ENCODE measurements at places on chromosomes 6 and 20.

DNA sequence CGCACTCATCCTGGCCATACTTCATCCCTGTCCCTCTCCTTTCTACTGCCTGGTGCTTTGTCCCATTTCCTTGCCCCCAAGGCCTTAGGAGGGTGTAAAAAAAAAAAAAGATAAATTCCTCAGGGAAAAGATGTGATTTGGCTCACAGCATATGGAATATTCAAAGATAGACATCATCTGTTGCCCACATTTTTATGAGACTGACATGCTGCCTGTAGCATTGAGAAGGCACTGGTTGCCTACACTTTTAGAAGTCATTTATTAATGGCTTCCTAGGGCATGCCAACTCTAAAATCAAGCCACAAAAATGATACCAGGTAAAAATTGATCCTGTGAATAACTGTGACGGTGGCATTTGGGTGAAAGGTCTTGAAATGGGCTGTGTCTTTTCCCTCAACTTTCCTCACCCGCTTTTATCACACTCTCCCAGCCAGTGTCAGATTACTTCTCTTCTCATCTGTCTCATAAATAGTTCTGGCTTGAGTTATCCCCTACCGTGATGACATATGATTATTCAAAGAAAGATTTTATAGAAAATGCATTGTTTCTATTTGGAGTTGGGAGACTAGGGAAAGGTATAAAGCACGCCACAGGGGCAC, 139.4 kb downstream of the CARMIL1 start:
- no peak for DNase-seq

DNA sequence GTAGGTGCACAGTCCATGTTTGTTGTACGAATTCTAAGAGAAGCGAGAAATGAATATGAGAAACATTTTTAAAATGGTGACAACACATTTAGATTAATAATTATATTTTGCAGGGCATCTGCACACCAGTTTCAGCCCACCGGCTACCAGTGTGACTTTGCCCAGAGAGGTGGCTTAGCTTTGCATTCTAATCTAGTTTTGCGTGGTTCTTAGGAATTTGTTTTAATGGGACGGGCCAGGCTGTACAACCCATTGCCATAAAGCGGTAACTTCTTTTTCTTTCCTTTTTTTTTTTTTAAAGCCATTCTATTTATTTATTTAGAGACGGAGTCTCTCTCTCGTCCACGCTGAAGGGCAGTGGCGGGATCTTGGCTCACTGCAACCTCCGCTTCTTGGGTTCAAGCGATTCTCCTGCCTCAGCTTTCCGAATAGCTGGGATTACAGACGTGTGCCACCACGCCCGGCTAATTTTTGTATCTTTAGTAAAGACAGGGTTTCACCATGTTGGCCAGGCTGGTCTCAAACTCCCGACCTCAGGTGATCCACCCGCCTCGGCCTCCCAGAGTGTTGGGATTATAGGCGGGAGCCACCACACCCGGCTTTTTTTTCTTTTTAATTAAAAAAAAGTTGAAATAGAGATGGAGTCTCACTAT, 829 bp downstream of the MANBAL start:
- no peak for DNase-seq

- no peak for DNase-seq
Observed at GRCh38 chr20:61830991-61831390, 234.7 kb downstream of the TAF4 start.

GRCh38 chr6:118859517-118860064, 34.4 kb upstream of the ASF1A start:
- no peak for DNase-seq

DNA sequence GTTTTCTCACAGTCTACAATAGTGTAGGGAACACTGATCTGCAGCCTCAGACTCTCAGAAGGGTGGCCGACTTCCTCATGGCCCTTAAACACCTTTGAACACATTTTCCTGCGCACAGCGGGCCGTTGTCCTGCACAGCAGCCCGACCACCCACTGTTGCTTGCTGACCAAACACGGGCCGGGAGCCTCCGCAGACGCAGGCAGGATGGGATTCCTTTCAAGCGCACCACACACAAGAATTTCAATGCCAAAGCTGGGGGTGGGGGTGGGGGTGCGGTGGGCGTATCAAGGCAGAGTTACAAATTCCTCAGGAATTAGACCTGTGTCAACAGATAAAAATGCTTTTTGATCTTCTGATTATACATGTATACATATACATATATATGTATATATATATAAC, 74.5 kb downstream of the HUS1B start:
- DNase-seq, result no peak

- no peak for DNase-seq
Observed at GRCh38 chr6:94361304-94362060, 942.1 kb upstream of the EPHA7 start.

DNA sequence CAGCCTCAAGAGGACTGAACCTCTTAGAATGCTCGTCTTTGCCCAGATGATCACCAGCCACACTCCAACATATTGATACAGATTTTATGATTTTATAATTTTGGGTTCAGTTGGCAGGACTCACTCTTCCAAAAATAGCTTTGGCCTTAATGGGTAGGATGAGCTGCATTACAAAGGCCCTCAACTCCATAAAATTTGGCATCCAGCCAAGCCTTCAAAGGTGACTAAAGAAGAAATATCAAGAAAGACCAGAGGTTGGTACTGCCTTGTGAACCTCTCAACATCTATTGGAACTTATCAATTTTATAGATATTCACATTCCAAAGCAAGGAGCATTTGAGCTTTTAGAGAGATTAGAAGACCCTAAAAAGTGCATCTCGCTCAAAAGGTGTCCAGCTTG, 48.4 kb upstream of the SNAP25 start:
- DNase-seq, result no peak

- DNase-seq, result no peak
Observed at GRCh38 chr6:97189767-97190166, 93.2 kb downstream of the MMS22L start.

DNA sequence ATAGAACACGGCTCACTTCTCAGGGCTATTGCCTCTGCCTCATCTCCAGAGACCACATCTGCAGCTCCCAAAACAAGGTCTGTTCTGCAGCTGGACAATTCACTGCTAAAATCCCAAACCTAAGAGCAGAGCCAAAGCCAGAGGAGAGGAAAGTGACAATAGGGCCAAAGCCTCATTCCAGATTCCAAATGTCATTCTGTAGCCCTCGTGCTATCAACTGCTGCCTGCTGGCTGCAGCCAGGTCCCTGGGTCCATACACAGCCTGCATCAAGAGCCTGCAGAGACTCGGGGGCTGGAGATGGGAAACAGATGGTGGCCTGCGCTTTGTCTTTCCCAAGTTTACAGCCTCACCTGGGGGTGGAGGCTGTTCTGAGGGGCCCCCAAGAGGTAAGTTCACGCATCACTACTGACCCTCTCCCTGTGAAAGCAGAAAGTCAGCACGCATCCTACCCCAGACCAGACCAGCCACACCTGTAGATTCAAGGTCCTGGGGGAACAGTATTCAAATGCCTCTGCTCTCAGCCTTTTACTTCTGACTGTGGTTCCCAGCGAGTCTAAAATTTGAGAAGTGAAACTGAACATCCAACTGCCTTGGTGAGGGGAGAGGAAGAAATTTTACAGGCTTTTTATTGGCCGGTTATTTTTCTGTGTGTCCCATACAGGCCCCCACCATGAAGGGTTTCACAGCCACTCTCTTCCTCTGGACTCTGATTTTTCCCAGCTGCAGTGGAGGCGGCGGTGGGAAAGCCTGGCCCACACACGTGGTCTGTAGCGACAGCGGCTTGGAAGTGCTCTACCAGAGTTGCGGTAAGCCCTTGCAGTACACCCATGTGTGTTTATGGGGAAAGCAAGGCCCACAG, at the start of gene LY86:
Gene LY86, plus strand, starts transcription at position 657 of the 860 bp plus-strand sequence. Its CDS starts 15 bp downstream, at position 672.
- DNase-seq, result no peak

DNA sequence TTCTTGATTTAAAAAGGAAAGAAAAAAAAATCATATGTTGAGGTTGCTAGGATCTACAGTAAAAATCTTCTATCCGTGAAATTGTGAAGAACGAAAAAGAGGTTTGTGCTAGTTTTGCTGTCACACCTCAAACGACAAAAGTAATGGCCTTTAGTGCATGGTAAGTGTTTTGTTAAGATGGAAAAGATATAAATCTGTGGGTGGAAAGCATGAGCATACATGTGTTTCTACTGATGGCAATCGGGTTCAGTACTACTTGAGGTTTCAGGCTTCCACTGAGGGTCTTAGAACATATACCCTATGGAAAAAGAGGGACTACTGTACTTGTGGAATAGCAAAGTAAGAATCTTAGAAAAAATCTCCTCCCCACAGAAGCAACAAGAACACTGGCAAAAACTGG, 58.0 kb downstream of the AHI1 start:
- no peak for DNase-seq

GRCh38 chr20:13855613-13856012, 70.8 kb downstream of the NDUFAF5 start:
- DNase-seq, result no peak

- DNase-seq, result no peak
Observed at GRCh38 chr6:11171952-11172351, 60.4 kb upstream of the ERVFRD-1 start.

DNA sequence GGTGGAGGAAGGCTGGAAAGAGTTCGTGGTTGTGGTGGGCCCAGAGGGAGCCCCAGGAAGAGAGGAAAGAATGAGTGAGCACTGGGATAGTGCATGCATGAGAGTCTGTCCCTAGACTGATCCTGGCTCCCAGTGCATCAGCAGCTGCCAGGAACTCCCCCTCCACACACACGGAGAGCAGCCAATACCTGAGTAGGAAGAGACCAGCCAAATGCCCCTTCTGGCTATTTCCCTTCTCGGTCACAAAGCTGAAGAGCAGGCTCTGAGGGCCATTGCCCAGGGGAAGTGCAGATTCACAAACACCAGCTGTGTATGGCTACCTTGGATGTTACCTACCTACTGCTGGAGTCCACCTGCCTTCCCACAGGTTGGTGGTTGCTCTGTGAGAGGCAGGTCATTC, 45.1 kb downstream of the GABRR2 start:
- no peak for DNase-seq

DNA sequence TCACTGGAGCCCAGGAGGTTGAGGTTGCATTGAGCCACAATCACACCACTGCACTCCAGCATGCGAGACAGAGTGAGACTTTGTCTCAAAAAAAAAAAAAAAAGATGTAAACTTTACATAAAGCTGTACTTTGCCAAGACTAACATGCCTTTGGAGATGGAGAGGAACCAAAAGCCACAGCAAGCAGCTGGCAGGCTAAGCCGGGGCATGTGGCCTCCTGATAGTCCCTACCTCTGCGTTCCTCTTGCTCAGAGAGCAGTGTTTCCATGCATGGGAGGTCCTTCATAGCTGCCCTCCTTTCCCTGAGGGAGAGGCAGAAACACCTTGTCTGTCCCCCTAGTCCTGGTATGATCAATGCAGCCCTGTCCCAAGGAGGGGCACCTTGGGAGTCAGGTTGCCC, 35.2 kb downstream of the SPATA2 start:
- DNase-seq, result no peak

DNA sequence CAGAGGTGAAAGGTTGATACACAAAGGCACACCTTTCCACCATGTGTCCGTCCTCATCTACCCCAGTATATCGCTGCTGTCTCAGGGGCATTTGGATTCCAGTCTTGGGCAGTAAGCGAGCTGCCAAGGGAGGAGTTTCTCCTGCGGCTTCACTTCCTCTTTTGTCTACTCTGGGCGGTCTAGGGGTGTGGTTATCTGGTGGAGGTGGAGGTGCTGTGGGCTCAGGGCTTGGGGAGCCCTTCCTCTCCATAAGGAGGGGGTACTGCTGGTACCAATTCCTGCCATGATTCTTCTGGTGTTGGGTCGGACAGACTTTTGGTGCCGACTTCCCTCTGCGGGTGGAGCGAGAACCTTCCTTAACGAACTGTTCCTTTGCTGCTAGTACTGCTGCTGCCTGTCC, 31.9 kb upstream of the FABP7 start:
- no peak for DNase-seq

GRCh38 chr6:20232188-20232587, 19.9 kb upstream of the MBOAT1 start:
- DNase-seq, result no peak

- no peak for DNase-seq
Observed at GRCh38 chr6:36413489-36414480, 26.3 kb upstream of the ETV7 start.

GRCh38 chr20:49006446-49006980, 39.6 kb upstream of the CSE1L start:
- DNase-seq, result no peak

DNA sequence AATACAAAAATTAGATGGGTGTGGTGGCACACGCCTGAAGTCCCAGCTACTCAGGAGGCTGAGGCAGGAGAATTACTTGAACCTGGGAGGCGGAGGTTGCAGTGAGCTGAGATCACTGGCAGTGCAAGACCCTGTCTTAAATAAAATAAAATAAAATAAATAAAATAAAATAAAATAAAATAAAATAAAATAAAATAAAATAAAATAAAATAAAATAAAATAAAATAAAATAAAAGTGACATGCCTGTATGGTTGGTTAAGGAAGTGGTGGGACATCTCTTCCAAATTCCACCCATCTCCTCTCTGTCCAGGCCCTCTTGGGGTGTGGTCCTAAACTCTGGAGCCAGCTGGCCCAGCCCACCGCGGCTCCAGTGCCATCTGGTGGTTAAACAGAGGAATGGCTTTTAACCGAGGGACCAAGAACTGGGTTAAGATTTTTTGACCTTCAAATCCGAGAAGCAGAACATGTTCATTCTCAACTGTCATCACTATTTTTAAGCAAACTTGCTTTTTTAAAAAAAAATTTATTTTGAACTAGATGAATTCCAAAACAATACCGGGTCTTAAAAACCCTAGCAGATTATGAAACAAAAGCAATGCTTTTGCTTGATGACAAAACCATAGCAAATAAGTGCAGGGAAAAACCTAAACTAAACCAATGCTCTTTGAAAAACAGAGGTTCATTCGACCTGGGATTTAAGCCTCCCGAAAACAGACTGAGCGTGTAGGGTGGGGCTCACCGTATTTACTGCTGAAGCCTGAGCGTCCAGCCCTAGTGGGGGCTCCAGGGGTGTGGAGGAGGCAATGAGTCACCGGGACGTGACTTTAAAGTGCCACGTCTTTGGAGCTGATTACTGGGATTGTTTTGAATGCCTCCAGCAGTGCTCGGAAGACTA, 68.8 kb downstream of the CDC5L start:
- peak; percentile 35 for DNase-seq

DNA sequence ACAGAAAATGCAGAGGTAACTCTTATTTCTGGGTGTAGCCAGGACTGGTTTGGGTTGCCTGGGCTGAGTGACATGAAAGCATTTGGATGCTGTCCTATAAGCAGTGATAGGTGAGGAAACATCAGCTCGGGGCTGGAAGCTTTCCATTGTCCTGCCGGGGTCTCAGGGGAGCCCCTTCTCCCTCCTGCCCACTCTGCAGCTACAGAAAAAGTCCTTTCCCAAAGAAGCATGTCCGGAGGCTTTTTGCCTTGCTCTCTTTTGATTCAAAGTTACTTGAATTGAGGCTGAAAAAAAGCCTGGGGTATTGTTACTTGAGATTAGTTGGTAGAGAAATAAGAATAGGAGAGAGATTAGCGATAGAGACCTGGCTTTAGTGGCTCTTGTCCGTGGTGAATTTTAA, 90.7 kb upstream of the ZNFX1 start:
- DNase-seq, result no peak

GRCh38 chr6:83633609-83634008, 75.3 kb downstream of the SNAP91 start:
- DNase-seq, result no peak

All from activated CD8-positive, alpha-beta memory T cell treated with anti-CD3 and anti-CD28 coated beads, Interleukin-2, amount 50 U/mL, for 4 hours (primary cell).